ENCODE measurements at places on chromosomes 2 and 18.

DNA sequence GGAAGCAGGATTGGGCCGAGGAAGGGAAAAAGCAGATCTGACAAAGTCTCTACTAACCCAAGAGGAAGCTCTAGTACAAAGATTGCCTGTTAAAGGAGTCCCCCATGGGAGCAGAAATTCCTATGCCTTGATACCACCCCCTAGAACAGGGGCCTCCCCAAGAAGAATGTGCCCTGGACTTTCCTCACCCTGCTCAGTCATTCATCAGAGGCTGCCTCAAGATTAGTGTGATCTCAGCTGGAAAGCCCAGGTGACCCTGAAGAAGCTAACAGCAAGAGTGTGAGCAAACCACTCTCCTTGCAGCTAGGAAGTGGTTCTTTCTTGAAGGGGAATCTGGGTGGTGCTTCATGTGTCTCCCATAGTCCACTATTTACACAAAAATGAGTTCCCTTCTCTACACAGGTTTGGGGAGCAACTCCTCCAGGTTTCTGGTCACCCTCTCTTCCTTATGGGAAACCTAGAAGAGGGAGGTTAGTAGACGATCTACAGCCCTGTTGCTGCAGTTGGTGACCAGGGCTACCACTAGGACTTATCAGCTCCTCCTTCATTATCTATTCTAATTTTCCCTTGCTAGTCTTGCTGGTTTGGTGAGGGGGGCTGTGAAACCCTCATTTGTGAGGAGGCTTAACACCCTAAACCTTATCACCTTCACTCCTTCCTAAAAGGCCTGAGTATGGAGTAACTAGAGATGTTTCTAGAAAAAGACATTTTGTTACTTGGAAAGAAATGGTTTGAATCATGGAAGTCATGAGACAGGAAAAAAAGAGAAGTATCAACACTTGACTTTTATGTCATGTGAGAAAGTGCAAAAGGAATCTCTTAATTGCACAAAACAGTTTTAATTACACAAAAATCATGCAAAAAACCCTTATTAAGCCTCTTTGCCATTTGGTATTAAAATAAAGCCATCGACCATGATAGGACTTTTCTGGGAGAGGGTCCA is 2.9 kb upstream of the WDR7 start:
- DNase-seq, result no peak

GRCh38 chr2:10490806-10491291 is 42.7 kb upstream of the ODC1 start:
- no peak for DNase-seq

DNA sequence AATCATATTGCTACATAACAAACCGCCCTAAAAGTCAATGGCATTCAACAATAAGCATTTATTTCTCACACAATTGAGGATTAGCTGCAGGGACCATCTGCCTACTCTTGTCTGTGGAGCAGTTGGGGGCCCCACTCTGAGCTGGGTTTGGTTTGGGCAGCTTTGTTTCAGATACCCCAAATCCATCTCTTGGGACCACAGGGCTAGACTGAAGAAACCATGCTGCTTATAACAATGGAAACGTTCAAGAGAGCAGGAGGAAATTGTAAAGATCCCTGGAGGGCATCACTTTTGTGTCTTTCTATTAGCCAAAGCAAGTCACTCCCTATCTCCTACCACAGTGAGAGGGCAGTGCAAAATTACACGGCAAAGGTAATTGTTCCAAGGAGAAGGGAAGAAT is 146.5 kb upstream of the MGAT5 start:
- peak; percentile 4 for DNase-seq

- no peak for DNase-seq
Measured at GRCh38 chr2:139550341-139550740, 770.2 kb upstream of the NXPH2 start.

DNA sequence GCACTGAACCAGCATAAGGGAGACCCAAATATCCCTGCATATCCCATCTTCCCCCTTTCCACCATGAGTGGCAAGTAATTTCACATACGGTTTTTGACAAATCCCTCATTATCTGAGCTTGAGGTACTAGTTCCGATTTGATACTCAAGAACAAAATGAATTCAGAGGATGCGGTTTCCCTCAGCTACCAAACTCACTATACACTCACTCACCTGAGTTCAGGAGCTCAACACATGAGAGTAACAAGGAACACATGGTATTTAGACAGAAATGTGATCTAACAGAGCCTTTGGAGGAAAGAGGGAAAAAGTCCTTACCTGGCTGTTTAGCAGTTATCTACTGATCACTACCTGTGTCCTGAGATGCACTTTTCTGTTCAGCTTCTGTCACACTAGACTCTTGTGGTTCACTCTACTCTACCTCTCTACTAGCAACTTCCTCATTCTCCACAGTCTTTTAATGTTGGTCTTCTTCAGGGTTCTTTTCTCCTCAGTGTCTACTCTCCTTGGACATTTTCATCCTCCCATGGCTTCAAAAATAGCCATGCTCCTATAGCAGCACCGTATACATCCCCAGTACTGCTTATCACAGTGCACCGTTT is 25.1 kb downstream of the ASXL2 start:
- no peak for DNase-seq

- DNase-seq, result no peak
Measured at GRCh38 chr2:160651416-160652200, 158.0 kb upstream of the RBMS1 start.

GRCh38 chr18:38690626-38691025 is 1125.0 kb upstream of the CELF4 start:
- no peak for DNase-seq

- peak; percentile 58 for DNase-seq
Measured at GRCh38 chr2:4258563-4258962, 555.2 kb downstream of the DCDC2C start.

GRCh38 chr2:237878-238277 is 26.0 kb downstream of the SH3YL1 start:
- no peak for DNase-seq

DNA sequence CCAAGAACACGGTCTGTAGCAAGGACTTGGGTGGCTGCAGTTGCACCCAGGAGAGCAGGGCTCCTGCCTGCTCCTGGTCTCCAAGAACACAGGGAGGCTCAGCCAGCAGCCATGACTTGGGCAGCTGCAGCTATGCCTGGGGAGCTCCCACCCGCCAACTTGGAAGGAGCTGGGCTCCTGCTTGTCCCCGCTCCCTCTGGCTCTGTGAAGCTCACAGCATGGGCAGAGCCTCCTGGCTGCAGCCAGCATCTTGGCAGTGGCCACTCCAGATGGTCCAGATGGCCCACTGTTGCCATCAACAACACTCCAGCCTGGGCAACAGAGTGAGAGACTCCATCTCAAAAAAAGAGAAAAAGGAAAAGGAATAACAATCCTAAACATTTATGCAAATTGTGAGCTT is 5.2 kb downstream of the ZSCAN30 start:
- no peak for DNase-seq

DNA sequence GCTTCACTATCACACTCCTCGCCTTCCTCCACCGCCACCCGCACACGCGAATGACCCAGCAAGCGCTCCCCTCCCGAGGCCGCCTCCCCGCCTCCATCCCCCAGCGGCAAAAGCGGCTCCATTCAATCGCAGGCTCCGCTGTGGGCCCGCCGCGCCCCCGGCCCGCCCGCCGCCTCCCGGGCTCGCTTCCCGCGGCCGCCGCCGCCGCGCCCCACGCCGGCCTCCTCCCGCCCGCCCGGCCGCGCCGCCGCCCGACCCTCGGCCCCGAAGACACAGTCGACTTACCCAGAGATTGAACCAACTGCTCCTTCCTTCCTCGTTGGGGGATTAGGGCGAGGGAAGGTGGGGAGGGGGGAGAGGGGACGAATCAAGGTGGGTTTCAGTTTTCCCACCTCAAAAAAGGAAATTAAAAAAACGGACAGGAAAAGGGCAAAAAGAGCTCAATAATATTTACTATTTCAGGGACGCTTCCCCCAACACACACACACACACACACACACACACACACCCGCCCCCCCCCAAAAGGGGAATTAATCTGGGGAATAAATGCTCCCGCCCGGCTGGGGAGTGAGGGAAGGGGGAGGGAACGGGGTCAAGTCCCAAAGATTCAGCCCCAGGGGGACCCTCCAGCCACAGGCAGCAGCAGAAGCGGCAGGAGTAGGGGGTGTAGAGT is 743 bp downstream of the XPO1 start:
- DNase-seq, result peak; percentile 37

GRCh38 chr18:26493021-26493420 is 55.3 kb downstream of the KCTD1 start:
- DNase-seq, result no peak

DNA sequence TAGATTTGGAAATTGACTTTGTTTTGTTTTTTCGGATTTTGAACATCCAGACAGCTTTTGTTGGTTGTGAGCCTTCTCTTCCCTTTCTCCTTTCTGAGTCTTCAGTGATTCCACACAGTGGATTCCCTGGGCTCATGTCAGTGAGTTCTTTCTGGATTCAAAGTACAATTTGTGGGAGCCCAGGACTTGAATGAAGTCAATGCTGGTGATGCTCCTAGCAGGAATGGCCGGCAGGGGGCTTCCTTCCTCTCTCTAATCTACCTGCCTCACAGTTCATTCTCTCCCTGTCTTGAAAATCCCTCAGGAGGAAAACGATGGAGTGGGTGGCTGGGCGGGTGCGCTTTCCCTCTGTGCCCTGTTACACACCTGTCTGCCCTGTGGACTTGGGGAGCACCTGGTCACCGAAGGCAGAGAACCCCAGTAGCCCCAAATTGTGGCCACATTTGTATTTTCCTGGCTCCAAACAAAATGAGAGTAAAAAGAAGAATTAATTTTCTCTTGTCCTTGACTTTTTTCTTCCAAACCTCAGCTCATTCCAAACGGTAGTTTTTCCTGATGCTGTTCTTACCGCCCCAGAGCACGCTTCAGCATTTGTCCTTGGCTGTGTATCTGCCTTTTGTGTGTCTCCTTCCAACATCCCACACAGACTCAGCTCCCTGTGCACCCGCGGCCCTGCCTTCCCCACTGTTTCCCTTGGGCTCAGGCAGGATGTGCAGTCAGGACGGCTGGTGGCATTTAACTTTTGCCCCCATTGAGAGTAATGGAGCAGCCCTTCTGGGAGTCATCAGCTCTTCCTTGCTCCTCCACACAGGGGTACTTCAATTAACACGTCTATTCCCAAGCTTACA is 86.6 kb downstream of the MARCO start:
- peak; percentile 22 for DNase-seq

GRCh38 chr2:224077773-224078507 is 38.9 kb upstream of the SERPINE2 start:
- DNase-seq, result no peak

- DNase-seq, result peak; percentile 35
Measured at GRCh38 chr2:168432565-168433186, 23.4 kb upstream of the CERS6 start.

- no peak for DNase-seq
Measured at GRCh38 chr18:45837283-45838070, 12.0 kb downstream of the SIGLEC15 start.

All from NCI-H345 (cell line).